ENCODE measurements at places on chromosomes 2 and 18.
A peak's percentile ranks its signal among the peaks of the same experiment; 100 is the strongest.

DNA sequence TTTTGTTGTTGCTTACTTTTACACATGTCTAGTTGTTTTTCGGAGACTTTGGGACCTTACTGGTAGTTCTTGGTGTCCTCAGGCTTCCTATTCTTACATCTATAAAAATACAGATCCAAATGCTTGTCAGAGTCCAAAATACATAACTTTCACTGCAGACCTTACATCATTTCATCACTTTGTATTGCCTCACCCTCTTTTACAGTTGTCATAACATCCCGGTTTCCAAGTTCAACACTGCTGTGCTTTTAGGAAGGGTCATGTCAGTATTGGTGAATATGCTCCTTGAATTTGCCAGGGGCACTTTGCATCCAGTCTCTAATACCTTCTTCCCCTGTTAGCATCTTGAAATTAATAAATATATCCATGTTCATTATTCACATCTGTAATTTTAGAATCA, 518.2 kb upstream of the RAB12 start:
- no peak for DNase-seq

- DNase-seq = peak; percentile 31
Observed at GRCh38 chr18:11937874-11938478, 29.9 kb upstream of the MPPE1 start.

DNA sequence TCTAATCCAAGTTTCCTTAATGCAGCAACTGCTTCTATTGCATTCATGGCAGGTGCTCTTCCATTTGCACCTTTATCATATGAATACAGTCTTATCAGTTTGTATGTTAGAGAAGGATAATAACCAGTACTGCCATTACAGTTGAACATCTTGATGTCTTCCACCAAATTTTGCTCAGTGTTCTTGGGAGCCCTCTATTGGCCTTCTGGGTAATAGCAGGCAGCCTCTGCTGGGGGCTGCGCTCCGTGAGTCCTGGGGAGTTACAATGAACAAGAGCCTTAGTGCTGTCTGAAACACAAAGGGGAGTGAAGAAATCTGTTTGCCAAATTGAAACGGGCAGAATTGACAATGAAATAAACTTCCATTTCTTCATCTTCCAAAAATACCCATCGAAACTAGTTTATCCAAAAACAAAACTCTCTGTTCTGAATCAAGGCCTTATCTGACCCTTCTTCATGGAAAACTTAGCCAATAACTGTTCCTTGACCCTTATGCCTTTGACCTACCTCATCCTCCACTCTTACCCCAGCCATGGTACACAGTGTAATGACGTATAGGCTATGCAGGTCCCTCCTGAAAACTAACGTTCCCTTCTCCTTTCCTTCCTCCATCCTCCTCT, 79.9 kb downstream of the ALK start:
- no peak for DNase-seq

GRCh38 chr2:183530333-183530901, 406.2 kb downstream of the NUP35 start:
- DNase-seq = no peak

- no peak for DNase-seq
Observed at GRCh38 chr2:241149675-241149924, 328 bp upstream of the PASK start.

- no peak for DNase-seq
Observed at GRCh38 chr2:25957743-25958142, 24.6 kb downstream of the KIF3C start.

GRCh38 chr2:216679658-216680024, 15.7 kb downstream of the IGFBP5 start:
- no peak for DNase-seq

GRCh38 chr2:16152928-16153753, 212.8 kb downstream of the MYCN start:
- DNase-seq = no peak

DNA sequence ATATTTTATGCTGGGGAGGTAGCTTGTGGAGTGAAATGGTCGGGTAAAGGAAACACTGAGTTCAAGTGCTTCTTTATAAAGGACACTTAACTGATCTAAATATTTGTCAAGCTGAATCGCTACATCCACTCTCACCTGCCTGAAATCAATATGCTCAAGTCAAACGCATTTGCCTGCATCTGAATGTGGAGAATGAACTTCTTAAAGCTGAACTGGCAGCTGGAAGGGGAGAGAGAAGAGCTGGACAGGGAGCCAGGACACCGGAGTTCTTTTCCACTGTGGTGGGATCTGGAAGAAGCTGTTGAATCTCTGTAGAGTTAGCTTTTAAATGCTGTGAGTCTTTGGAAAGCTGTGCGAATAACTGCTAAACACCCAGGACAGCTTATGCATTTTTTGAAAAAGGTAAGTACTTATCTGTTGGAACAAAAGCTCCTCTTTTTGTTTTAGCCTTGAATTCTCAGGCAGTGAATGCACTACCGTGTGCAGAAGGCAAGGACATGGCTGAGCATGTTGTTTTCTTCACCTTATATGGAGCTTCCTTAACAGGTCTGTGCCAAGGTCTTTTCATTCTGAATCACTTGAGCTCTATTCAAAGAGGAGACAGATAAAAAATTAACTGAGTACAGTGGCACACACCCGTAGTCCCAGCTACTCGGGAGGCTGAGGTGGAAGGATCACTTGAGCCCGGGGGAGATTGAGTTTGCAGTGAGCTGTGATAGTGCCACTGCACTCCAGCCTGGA, 74.2 kb upstream of the KLF7 start:
- DNase-seq = no peak

Data from NCI-H446 treated with DMSO at 0.1 percent for 48 hours (cell line).